ENCODE measurements at places on chromosomes 3 and 15.

DNA sequence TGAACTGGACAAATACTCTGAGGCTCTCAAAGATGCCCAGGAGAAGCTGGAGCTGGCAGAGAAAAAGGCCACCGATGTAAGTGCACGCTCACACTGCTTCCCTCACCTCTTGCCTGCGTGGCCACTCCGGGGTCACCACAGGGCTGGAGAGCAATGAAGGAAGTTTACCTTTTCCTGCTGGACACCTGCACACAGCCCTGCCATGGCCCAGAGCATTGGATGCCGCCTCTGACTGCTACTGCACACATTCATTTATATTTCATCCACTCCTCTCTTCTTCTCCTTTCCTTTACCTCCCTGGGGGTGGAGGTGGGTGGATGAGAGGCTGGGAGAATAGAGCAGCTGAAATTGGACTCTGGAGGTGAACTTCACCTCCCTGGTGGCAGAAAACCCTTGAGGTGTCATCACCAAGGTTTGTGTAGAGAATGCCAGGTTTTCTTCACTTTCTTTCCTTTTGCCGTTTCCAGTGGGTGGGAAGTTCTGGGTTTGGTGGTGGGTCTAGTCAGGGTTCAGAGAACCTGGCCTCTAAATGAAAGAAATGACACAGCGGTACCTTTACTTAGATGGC is 1.6 kb downstream of the TPM1 start:
- no peak for DNase-seq

DNA sequence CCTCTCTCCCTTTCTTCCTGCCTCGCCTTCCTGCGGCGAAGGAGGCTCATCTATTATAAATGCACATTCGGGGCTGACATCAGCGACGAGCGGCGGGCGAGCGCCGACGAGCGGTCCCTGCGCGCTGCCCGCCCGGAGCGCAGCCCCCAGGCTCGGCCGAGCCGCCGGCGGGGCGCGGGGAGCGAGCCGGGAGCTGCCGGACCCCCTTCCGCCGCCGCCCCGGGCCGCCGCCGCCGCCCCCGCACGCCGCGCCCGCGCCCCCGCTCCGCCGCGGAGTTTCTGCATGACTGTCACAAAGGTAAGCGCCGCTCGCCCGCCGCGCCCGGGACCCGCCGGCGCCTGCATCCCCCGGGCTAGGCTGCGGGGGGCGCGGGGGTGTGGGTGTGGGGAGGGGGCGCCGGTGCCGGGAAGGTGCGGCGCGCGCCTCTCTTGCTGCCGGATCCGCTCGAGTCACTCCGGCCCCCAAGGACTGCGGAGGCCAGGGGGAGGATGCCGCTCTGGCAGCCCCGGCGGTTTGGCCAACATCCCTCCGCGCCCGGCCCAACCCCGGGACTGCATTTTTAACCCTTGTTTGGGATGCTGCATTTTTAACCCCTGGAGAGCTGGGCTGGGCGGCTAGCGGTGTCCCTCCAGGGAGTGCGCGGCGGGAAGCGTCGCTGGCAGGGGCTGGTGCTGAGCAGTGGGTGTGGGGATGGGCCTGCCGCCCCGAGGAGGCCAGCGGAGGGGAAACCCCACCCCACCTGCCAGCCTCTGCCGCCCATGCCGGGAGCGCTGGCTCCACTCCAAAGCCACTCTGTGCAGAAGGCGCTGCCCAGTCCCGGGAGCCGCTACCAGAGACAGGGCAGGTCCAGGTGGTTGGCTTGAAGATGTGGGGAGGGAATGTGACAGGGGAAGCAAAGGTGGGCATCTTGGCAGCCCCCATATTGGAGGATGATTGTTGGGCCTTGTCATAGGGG is at the start of gene CORO2B:
CORO2B (plus strand) TSS at position 14 of the 956 bp plus-strand sequence; CDS start at position 284, 270 bp downstream.
- no peak for DNase-seq

DNA sequence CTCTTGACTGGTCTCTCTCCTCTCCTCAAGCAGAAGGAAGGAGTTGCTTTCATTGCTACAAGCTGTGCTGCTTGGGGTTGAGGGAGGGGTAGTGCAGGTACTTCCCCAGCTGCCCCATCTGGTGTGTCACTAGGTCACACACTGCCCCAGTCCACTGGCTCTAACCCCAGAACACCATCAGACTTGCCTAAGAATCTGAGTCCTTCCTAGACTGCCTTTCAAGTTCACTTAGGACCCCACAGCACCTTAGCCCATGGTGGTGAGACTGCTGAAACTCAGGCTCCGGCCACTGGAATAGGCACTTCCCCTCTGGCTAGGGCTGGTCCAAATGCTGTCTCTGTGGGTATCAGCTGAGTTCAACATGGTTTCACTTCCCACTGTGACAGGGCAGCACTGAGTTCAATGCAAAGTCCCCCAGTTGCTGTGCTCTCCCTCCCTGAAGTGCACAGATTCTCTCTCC is 279.7 kb upstream of the GOLGA6L4 start:
- DNase-seq, result no peak

GRCh38 chr3:28117598-28117997 is 123.8 kb upstream of the CMC1 start:
- no peak for DNase-seq

GRCh38 chr3:12839156-12839946 is 2.0 kb downstream of the RPL32 start:
- no peak for DNase-seq

GRCh38 chr3:113255854-113256615 is 44.7 kb downstream of the BOC start:
- no peak for DNase-seq

DNA sequence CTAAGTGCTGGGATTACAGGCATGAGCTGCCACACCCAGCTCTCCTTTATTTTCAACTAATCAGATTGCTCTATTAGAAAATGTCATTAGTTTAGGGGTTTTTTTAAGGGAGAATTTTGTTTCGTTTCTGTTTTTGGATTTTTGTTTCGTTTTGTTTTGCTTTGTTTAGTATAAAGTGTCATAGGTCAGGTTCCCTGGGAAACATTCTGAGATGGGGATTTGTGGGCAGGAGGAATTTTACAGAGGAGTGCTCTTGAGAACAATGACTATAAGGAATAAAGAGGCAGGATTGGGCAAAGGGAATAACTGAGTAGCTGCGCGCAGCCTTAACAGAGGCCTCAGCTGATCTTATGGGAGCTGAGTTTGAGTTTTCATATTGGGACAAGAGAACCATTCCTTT is 86.8 kb upstream of the NR2F2 start:
- no peak for DNase-seq

DNA sequence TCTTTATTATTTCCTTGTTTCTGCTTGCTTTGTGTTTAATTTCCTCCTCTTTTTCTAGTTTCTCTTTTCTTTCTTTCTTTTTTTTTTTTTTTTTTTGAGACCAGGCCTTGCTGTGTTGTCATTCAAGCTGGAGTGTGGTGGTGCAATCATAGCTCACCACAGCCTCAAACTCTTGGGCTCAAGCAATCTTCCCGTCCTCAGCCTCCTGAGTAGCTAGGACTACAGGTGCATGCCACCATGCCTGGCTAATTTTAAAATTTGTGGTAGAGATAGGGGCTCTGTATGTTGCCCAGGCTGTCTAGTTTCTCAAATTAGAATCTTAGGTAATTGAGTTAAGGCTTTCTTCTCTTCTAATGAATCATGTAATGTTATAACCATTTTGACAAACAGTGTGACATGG is 22.4 kb downstream of the SLMAP start:
- no peak for DNase-seq

- DNase-seq, result no peak
These were observed 380.3 kb upstream of the THBS1 start for GRCh38 chr15:39200586-39200985.

- DNase-seq, result no peak
These were observed 9.0 kb downstream of the ZNF662 start for GRCh38 chr3:42914771-42915515.

Measured in stimulated activated CD8-positive, alpha-beta memory T cell treated with anti-CD3 and anti-CD28 coated beads, Interleukin-4, amount 100 ng/mL, for 24 hours (primary cell).